ENCODE measurements at places on chromosomes 7 and 10. TPM values are rescaled to one million over a fixed set of nuclear protein-coding genes. Genes with fewer than 3 reads are reported as not detected.

Gene PIK3AP1
- 0.92 TPM for polyA plus RNA-seq

Gene HGF
- polyA plus RNA-seq, result not detected

Gene ACTL6B
- not detected for polyA plus RNA-seq

Gene SORCS3
- 0.35 TPM for polyA plus RNA-seq

Gene IGF2BP3
- not detected for polyA plus RNA-seq

Gene GALNT17
- not detected for polyA plus RNA-seq

GRCh38 chr10:46556515-46557318 lies at the start of gene GPRIN2:
TSS of gene GPRIN2 (minus strand) at chr10:46556658. CDS start at chr10:46550736, 5,922 bp downstream.
- no peak for DNase-seq

DNA sequence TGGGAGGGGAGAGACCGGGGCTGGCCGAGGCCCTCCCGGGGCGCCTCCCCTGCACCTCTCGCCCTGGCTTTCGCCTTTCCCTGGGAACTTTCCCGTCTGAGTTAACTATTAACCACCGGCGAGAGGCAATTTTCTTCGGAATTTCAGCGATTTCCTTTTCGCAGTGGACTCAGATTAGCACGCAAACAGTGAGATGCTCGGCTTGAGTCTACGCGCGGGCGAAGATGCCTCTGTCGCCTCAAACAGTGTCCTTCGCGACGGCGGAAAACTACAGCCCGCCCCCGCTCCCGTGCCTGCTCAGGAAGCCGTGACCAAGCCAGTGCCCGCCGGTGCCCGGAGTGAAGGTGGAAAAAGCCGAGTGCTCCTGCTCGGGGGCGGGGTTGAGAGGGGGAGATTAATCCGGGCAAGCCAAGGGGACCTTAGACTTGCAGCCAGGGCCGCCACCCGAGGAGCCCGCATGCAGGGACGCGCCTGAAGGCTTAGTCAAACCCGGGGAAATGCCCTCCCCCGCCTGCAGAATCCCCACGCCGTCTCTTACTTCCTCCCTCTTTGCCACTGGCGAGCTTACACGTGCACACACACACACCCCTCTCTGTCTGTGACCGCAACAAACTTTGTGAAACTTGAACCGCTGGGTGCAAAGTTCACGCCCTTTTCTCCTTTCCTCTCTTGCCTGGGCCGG lies 14.5 kb upstream of the PAX2 start:
- DNase-seq, result no peak

- DNase-seq, result no peak
These were observed 32.8 kb downstream of the SLC16A12 start for GRCh38 chr10:89502549-89502948.

DNA sequence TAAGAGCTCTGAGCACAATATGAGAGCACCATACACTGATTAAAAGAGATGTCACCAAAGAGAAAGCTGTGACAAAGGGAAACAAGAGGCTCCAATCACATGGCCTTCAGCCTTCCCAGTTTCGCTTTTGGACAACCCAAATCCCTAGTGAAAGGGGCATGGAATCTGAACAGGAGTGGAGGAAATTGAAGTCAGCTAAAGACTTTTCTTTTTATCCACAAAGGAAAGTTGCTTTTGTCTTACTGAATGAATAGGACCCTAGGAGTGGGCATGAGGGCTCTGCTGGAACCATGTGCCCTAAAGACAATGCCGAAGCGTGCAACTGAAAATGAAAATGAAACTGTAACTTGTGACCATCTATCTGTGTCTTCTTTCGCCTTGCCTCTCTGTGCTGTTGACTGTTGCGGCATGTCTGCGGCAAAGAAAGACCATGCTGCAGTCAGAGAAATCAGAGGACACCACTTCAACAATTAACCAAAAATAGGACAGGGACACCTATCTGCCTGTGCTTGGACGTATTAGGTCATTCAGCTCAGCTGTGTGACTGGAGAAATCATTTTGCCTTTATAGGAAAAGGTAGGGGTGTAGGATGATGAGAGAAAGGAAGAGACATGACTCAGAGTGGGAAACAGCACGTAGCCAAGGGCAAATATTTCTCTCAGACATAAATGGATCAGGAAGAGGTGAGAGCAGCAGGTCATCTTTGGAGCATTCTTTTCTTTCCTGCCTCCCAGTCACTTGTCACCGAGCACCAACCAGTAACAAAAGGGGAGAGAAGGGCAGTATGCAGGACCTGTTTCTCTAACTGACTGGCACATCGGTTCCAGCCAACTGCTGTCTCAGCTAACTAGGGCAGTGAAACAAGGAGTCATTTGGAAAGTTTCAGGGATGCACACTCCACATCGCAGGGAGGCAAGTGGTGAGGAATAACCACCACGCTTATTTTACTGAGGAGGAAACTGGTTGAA lies 12.3 kb downstream of the CAV2 start:
- no peak for DNase-seq

DNA sequence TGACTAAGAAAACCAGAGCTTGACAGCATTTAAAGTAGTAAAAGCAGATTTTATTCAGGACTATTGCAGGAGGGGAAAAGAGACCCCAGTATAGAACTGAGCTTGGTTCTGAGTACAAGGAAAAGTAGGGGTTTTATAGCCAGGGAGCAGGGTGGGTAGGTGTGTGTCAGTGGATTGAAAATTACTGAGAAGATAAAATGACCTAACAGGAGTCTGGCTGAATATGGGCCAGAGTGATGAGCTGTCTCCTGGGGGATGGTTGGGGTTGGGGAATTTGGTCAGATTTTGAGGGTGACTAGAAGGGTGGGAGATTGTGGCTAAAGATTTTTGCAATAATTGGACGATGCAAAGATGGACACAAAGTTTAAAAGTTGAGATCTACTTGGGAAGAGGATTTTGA lies 114.0 kb downstream of the ST7 start:
- DNase-seq, result no peak

GRCh38 chr7:94295850-94296249 lies 98.8 kb upstream of the COL1A2 start:
- no peak for DNase-seq

GRCh38 chr7:75905785-75906604 lies 9.0 kb upstream of the POR start:
- peak; percentile 13 for DNase-seq

- DNase-seq, result no peak
These were observed 472 bp downstream of the SFRP4 start for GRCh38 chr7:37916017-37916672.

GRCh38 chr10:57925045-57925444 lies 342.6 kb downstream of the IPMK start:
- no peak for DNase-seq

DNA sequence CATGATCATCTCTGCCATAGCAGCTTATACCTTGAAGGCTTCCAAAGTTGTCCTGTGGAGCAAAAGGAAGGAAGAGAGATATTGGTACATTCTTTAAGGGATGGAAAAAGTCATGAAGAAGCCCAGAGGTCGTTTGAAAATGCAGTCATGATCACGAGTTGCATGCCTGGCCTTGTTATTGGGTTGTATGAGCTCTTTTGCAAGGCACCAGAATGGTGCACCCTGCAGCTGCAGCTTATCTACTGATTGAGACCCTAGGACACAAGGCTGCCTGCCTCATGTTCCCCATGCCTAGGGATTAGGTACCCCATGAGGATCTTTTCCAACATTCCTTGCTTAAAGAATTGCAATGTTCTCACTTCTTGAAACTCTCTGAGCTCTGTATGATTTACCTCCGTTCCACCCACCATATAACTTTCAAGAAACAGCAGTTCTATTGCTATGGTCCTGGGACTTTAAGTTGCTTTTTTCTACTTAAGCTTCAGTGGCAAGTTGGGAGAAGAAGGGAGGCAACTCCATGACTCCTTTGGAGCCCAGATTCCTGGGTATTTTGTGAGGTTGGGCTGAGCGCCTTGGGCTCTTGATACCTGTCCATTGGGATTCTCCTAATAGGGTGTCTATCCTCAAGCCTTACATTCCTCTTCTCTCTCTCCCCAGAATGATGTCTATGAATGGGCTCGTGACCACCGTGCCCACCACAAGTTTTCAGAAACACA lies 6.9 kb downstream of the SCD start:
- DNase-seq, result no peak

DNA sequence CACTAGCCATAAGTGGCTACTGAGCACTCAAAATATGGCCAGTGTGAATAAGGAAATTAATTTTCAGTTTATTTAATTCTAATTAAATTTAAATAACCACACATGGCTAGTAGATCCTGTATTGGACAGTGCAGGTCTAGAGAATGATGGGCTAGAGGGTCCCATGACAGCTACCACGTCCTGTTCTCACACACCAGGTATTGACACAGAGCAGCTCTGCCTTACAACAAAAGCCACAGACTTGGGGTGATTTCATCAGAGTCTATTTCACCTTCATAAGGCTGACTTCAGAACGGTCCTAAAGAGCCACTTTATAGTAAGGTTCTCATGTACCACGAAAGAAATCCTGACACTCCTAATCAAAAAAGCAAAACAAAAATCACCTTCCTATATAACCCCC lies 111.3 kb downstream of the UBE2H start:
- DNase-seq, result no peak

All from CD4-positive, CD25-positive, alpha-beta regulatory T cell (primary cell).